ENCODE measurements at places on chromosomes 6 and 20.

DNA sequence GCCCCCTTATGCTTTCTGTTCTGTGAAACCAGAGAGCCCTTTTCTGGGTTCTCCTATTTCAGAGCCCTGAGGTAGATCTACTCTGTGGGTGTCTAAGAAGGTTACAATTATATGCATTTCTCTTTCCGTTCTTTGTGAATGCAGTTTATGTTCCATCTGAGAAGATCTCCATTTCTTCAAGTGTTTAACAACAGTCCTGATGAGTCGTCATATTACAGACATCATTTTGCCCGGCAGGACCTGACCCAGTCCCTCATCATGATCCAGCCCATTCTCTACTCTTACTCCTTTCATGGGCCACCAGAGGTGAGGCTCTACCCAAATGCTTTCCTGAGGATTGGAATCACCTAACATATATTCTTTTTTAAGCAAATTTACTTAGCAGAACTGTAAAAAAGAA, 18.8 kb upstream of the SMIM26 start:
- no peak for DNase-seq

DNA sequence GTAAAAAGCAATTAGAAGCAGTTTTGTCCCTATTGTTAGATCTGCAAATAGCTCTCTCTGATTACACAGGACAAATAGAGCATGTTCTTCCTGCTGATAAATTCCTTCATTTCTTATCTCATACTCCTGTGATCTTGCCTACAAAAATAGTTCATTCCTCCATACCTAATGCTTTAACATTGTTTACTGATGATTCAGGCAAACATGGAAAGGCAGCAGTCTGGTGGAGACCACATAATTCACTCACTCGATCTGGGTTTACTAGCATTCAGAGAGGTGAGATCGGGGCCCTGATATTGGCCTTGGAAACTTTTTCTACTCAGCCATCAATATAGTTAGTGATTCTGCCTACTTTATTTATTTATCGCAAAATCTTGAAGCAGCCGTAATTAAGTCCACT, 20.2 kb downstream of the HLA-DPA1 start:
- no peak for DNase-seq

DNA sequence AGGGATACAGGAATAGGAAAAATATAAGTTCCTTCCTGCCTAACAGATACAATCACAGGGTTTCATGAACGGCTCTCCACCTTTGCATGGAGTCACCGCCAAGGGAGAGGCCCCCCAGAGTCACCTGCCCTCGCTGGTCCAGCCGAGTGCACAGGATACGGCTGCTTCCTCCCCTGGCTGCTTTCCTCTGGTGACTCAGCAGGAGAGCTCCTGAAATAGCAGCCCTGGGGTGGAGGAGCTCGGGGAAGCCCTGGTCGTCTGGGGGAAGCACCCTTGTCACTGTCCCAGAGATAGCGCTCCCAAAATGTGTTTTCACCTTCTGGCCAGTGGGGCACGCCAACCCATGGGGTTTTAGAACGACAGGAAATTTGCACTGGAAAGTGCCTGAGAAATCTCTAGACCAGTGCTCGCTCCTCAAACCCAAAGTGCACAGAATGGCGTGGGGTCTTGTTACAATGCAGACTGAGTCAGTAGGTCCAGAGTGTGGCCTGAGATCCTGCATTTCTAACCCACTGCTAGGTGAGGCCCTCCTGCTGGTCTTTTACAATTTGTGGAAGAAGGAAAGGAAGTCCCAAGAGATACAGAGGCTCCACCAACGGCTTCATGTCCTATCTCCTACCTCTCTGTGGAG, 35.9 kb upstream of the FAM50B start:
- no peak for DNase-seq

DNA sequence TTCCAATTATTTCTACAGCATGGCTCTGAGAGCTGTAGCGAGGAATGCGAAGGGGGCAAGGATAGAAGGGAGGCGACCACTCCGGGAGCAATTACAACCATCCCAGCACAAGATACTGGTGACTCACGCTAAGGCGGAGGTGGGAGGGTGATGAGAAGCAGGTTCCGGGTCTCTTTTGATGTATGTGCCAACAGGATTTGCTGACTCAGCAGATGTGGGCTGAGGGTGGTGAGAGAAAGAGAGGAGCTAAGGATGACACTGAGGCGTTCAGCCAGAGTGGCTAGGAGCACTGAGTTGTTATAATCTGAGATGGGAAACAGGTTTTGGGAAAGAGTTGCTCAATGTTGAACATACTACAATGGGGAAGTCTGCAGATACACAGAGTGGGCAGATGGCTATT, 9.3 kb upstream of the TXNDC5 start:
- peak; percentile 47 for DNase-seq

DNA sequence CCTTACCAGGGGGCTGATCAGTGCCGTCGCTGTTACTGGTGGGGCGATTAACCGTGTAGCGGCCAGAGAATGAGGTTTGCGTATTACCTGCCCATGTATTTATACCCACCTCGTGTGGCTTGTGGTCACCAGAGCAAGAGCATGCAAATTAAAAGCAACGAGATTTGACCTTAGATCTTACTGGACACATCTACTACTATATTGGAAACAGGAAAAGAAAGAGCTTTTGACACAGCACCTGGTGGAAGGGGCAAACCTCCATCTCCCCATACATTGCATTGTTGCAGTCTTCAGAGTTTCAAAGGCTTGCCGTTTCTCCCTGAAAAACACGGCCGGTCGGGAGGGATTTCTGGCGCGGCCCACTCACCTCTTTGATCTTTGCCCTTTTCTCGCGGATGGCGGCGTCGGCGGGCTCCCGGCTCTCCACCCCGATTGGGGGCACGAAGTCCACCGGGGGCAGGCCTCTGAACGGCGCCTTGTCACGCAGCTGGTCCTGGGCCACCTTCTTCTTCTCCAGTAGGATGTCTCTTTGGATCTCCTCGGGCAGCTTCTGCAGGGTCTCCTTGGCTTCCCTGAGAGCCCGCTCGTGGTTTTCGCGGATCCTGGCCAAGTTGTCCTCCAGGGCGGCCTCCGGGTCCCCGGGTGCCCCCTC, 1.3 kb downstream of the MAN1A1 start:
- DNase-seq = peak; percentile 59

DNA sequence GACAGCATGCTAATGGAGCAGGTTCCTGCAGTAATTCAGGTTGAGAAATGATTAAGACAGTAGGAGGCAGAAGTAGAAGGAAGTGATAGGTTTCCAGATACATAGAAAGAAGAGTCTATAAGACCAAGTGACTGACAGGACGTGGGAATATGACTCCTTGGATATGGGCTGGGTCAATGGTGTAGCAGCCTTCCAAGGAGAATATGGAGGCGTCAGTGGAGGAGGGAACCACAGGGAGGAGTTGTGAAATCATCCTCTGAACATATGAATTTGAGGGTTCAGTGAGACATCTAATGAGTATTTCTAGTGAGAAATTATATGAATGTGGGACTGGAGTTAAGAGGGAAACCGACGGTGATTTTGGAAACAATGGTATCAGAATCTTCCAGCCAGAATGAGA, 43.3 kb downstream of the NUDT3 start:
- no peak for DNase-seq

DNA sequence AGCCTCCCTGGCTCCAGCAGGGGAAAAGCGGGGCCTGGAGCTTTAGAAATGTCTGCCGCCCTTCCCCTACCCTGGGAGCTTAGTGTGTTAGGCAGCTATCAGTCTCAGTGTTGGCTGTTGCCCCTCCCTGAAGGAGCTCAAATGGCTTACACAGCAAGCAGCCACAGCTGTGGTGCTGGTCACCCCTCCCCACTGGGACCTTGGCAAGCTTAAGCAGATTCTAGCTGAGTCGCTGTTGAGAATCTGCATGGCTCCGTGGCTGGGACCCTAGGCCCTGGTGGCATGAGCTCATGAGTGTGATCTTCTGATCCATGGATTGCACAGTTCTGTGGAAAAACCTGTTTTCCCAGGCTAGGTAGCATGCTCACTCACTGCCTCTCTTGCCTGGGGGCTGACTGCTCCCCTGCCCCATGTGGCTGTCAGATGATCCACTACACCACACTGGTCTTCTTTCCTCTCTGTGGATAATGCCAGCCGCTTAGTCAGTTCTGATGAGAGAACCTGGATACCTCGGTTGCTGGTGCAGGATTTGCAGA, 714.0 kb downstream of the MAFB start:
- no peak for DNase-seq

- peak; percentile 58 for DNase-seq
These were observed 58.5 kb upstream of the PRSS16 start for GRCh38 chr6:27188885-27189418.

DNA sequence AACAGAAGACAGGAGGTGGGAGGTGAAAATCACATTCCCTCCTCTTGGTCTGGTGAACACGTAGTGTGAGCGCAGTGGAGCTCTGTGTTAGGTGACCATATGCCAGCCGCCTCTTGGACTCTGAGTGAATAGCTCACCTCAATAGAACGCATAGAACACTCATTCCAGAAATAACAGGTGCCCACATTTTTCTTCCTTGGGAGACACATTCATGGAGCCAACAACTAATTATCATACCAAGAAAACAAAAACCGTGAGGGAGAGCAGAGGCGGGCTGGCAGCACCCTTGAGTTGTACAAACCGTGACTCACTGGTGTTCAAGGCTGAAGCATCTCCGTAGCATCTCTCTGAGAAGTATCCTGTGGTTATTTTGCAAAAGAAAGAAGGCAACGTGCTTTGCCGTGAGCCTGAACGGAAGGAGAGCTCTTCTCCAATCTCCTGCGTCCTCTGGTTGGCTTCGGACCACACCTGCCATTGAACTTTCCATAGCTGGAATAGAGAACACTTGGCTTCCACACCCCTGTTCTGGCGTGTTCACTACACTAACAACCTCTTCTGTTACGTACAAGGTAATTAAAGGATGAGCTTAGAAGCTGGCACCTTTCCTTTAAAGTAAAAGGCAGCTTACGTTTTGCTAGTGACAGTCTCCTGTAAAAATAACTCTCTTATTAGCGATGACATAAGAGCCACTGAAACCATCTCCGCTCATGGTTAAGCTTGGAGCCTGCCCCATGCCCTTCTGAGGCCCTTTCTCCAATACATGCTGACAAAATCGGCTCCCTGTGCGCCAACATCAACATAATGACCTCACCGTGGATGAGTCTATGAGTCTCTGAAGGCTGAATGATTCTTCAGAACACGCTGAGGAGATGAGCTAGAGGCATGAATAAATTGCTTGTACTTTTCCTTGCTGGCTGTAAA, 30.2 kb upstream of the SGK1 start:
- DNase-seq = no peak

DNA sequence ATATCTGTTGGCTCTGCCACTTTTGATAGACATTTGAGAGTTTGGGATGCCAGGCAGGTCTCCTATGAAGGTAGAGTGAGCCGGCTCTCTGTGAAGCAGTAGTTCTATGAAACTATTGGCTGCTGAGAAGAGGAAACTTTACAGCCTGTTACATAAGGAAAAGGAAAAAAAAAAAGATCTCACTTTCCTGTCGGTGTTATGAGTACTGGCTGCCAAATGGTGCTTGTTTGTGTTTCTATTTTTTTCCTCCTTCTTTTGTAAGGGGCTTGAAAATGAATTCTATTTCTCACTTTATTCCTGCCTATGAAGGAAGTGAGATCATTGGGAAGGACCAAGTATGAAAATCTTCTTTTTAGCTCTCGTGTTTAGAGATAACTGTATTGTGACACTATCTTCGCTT, 73.1 kb upstream of the CLDN20 start:
- DNase-seq = no peak

GRCh38 chr6:166179704-166180103, 12.1 kb upstream of the TBXT start:
- no peak for DNase-seq

- no peak for DNase-seq
These were observed 976.1 kb upstream of the MAP3K7 start for GRCh38 chr6:91562955-91563354.
